ENCODE measurements at places on chromosomes 6 and 20.

DNA sequence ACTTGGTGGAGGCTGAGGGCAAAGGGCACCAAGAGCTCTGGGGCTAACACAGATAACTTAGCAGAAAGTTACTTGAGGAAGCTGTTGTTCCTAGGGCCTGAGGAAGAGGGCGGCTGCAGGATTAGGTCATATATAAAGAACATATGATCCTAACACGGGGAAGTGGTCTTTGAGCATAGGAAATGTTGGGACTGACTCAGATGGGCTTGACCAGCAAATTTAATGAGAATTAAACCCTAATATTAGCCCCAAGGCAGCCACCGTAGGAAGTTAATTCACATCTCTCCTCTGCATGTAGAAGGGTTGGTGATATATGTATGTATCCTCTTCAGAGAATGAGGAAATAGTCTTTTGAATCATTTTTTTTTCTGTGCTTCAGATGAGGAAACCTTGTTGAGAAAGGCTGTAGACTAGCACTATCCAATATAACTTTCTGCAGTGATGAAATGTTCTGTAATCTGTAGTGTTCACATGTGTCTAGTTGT is 9.2 kb upstream of the ZBTB9 start:
- no peak for DNase-seq

GRCh38 chr6:159935065-159935464 is 33.8 kb upstream of the IGF2R start:
- DNase-seq: no peak

DNA sequence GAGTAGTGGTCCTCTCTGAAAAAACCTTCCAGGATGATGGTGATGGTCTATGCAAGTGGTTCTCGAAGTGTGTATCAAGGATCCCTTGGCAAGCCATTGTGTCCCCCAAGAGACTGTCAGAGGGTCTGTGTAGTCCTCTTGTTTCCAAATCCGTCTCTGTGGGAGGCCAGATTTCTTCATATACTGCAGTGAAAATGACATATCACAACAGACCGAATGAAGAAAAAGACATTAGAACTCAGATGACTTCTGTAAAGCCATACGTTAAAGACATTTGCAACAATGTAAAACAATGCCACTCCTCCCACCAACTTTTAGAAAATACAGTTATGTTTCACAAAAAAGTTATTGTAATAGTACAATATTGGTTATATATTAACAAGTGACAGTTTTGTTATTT is 27.2 kb upstream of the LAMP5 start:
- no peak for DNase-seq

DNA sequence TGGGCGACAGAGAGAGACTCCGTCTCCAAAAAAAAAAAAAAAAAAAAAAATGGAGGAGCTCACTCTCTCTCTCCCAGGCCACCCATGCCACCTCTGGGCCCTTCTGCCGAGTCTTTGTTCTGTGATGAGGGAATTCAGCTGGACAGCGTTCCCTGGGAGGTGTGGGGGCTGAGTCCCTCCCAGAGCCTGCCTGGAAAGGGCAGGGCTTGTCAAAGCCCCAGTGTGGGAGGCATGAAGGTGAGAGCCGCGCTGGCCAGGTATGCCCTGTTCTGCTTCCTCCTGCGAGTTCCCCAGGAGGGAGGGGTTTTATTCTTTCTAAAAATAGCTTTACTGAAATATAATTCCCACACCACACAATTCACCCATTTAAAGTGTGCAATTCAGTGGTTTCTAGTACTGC is 69.6 kb downstream of the TMEM242 start:
- no peak for DNase-seq

DNA sequence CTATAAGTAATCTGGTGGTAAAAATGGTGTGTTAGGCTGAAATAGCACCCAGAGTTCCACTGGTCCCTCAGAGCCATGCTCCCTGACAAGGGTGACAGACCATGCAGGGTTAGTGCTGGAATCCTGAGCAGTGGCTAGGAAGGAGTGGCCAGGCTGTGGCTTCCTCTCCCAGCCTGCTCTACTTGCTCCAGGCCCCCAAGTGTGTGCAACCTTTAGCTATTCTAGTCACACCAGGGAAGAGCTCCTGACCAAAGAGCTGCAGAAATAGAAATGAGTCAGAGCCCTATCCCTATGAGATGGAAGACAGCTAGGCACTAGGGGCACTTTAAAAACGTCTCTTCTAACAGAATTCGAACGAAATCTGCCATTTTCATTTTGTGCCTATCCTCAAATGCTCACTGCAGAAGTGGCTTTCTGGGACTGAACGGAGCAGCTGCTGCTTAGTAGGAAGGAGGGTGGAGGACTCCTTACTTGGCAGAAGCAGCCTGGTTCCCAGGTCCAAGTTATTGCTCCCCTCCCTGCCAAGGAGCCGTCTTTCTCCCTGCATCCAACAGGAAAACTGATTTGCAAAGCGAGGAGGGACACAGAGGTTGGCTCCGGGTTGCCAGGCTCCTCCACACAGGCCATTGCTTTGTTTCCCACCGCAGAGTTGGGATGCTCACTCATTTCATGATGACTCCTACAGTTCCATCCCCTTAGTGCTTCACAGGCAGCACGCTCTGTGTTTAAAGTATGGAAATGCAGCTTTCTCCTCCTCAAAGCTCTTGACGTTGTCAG is 754.5 kb downstream of the C6orf118 start:
- DNase-seq: no peak

DNA sequence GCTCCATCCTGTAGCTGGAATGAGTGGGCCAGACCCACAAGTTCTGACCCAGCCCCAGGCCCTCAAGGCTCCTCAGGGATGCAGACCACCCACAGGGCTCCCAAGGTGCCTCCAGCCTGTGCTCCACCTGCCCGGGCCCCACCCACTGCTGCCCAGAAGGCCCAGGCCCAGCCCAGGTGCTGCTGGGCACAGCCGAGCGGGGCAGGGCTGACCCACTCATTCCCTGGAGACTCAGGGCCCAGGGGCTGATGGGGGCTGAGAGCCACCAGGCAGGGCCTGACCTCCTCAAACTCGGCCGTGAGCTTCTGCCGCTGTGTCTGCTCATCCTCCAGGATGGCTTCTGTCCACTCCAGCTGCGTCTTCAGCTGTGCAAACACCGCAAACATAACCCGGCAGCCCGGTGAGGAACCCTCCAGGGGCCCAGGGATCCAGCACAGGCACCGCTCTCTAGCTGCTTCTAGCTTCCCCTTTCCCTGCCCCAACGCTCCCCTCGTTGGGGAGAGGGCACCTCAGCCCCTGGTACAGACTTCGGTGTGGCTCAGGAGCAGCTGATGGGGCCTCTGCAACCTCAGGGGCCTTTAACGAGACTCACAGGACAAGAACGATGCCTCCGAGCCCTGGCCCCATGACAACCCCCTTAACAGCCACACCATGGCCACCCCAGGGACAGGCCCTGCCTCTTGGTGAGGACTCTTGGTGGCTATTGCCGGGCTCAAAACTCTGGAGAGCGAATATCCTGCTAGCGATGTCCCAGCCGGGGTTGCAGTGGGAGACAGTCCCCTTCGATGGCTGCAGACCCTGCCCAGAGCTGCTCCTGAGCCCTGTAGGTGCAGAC is 46.0 kb downstream of the DSTN start:
- no peak for DNase-seq

- DNase-seq: no peak
Observed at GRCh38 chr20:21862956-21863355, 157.5 kb downstream of the PAX1 start.

- DNase-seq: no peak
Observed at GRCh38 chr6:134795691-134796090, 154.2 kb downstream of the ALDH8A1 start.

DNA sequence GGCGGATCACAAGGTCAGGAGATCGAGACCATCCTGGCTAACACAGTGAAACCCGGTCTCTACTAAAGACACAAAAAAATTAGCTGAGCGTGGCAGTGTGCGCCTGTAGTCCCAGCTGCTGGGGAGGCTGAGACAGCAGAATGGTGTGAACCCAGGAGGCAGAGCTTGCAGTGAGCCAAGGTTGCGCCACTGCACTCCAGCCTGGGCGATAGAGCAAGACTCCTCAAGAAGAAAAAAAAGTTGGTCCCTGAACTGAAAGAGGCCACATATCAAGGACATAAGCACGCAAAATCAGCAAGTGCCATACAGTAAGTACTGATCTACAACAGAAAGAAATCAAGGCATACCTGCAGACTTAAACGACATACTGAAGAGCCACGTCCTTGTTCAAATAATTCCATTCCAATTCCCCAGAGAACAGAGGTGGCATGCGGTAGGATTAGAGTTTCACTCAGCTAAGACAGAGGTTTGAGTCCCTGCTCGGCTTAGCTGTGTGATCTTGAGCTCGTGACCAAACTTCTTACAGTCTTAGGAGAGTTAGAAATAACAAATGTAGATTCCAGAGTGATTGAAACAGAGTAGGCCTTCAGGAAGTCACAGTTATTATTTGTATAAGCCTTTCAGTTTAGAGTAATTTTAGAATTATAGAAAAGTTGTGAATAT is 29.2 kb downstream of the B4GALT5 start:
- no peak for DNase-seq

DNA sequence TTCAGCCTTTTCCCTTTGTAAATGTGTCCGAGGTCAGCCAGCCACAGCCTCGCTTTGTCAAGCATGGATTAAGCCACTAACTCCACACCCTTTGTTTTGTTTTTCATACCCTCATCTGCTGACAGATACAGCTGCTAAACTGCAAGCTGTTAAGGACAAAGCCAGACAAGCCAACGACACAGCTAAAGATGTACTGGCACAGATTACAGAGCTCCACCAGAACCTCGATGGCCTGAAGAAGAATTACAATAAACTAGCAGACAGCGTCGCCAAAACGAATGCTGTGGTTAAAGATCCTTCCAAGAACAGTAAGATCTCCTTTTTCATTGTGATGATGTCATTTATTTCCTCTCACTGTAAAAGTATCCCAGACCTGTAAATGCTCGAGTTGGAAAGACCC is 269.3 kb downstream of the ARHGAP18 start:
- DNase-seq: no peak

GRCh38 chr6:150276937-150277742 is 91.7 kb upstream of the IYD start:
- DNase-seq: no peak

DNA sequence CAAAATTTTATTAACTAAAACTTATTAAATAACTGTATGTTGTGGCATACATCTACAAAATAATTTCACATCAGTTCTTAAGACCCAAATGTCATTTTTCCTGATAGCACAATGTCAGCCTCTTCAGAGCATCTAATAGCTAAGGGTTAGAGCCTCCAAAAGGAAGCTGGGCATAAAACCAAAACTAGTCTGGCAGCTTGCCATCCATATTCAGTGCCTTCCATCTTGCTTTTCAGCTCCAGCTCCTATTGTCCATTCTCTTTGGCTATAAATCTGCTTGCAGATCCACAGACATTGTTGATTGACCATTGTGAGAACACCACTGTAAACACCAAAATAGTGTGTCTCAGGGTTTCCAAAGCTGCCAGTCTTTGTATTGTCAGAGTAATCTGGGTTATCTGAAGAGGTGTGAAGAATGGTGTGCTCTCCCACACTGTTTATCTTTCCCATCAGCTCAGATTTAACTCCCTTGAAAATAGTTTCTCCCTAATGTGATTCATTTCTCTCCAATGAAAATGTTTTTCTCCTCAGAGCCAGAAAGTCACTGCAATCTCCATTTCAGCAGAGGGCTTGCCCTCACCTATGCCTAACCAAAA is 154.8 kb upstream of the KCNQ5 start:
- DNase-seq: no peak

DNA sequence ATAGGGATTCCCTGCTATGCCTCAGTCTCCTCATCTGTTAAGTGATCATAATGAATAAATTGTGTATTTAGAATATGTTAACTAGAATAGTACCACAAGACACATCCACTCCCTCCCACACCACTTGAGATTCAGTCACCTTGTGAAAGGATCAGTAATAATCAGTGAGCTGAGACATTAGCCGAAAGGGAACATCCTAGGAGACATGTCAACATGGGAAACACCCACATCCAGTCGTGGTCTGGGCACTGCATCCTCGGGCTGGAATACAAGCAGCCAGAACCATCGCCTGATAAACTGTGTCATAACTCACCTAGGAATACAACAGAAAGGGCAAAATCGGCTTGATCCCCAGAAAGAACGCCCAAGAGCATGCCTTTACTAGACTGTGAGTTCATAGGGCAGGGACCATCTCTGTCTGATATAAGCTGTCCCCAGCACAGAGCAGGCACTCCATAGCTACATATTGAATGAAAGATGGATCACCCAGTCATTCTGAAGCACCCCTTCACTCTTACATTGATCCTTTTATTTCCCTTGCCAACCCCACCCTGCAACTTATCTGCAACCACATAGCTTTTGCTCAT is 23.9 kb downstream of the RIPOR2 start:
- DNase-seq: no peak

GRCh38 chr20:2643708-2644107 is 8.7 kb upstream of the NOP56 start:
- DNase-seq: no peak

GRCh38 chr6:141551318-141551717 is 581.4 kb upstream of the GJE1 start:
- DNase-seq: no peak

GRCh38 chr20:59153832-59154231 is 9.8 kb upstream of the ZNF831 start:
- no peak for DNase-seq

DNA sequence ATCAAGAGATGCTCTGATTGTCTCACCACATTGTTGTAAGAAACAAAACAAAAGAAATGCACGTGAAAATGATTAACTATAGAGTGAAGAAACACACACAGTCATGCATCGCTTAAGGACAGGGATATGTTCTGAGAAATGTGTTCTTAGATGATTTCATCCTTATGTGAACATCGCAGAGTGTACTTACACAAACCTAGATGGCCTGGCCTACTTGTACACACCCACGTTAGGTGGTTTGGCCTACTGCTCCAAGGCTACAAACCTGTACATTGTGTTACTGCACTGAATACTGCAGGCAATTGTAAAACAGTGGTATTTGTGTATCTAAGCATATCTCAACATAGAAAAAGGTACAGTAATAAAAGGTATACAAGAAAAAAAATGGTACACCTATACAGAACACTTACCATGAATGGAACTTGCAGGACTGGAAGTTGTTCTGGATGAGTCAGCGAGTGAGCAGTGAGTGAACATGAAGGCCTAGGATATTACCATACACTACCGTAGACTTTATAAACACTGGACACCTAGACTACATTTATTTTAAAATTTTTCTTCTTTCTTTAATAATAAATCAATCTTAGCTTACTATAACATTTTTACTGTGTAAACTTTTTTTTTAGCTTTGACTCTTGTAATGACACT is 48.6 kb downstream of the FKBP5 start:
- DNase-seq: no peak

GRCh38 chr6:53593001-53593488 is 48.1 kb upstream of the GCLC start:
- no peak for DNase-seq

- DNase-seq: no peak
Observed at GRCh38 chr6:41878246-41878645, 16.9 kb downstream of the USP49 start.

DNA sequence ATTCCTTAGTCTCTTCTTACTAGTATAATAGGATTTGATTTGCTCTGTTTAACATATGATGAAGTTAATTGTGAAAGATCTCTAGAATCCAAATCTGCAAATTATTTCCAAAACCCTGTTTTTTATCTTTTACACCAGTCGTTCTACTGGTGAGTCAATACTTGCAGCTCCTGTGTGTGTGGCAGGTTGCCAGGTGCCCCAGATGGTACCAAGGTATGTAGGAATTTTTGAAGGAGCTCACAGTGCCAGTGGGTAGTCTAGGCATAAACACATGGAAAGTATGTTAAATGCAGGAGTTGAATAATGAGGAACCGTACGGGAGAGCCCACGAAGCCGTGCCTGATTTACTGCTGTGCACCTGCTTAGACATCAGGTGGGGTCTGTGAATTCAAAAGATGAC is 192.2 kb downstream of the FARS2 start:
- DNase-seq: no peak
